AG08395 (cell line): ENCODE measurements at places on chromosomes 3 and 15.

DNA sequence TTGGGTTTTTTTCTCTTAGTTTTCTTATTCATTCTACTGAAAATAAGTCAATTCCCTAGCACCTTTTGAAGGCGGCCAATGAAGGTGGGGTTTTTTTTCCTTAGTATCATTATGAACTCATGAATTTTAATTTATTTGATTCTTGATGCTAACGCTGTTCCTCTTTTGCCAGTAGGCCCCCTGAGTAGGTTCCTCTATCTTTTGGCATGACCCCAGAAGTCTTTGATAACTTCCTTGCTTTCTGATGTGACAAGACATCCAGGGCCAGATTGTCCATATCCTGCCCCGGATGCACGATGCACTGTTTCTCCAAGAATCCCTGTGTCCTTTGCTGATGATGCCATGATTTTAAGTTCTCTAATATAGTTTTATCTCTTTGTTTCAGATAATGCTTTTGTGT, 20.6 kb downstream of the LRRK1 start:
- DNase-seq: no peak

GRCh38 chr15:69686626-69687025, 234.0 kb downstream of the RPLP1 start:
- no peak for DNase-seq

- no peak for DNase-seq
Observed at GRCh38 chr3:64675687-64676247, 12.0 kb downstream of the ADAMTS9 start.

GRCh38 chr3:16066975-16067374, 107.5 kb upstream of the GALNT15 start:
- DNase-seq: peak; percentile 50

DNA sequence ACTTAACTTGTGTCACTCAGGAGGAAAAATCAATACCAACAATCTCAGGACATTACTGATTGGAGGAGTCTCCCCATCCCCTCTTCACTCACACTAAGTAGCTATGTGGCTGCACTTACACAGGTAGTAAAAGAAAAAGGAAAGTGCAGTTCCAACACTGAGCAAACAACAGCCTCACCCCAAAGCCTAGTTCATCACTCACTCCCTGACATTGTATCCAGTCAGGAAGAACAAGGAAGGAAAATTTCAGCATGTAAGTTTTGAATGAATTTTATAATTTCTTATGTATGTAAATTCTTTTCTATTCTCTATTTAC, 273.4 kb downstream of the IGSF11 start:
- DNase-seq: no peak

GRCh38 chr15:39244776-39245175, 336.1 kb upstream of the THBS1 start:
- DNase-seq: no peak

DNA sequence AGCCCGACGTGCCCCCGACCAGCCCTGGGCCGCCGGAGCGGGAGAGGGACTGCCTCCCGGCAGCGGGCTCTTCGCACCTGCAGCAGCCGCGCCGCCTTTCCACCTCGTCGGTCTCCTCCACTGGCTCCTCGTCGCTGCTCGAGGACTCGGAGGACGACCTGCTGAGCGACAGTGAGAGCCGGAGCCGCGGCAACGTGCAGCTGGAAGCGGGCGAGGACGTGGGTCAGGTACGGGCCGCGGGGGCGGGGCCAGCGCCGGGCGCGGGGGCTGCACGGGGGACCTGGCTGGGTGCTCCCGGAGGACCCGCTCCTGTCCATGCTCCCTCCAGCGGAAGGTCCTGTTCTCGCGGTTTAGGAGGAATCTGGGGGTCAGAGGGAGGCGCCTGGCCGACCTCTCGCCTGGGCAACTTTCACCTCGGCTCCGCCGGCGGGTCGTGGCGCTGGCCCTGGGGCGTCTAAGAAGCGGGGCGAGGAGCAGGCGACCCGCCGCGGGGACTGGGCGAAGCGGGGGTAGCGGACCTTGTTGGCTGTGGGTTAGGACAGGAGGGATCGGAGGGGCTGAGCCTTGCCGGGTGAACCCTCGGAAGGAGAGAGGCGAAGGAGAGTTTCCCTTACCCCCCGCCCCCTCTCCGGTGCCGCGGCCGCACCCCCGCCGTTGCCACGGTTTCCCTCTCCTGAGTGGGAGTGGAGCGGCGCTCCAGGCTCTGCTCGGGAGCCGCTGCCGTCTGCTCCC, 682 bp downstream of the ITPKA start:
- DNase-seq: no peak

GRCh38 chr15:66570327-66570726, 4.5 kb upstream of the LCTL start:
- no peak for DNase-seq

- no peak for DNase-seq
Observed at GRCh38 chr15:50879016-50879617, 29.4 kb upstream of the AP4E1 start.

GRCh38 chr15:77620297-77620696, 12.4 kb downstream of the LINGO1 start:
- DNase-seq: no peak

DNA sequence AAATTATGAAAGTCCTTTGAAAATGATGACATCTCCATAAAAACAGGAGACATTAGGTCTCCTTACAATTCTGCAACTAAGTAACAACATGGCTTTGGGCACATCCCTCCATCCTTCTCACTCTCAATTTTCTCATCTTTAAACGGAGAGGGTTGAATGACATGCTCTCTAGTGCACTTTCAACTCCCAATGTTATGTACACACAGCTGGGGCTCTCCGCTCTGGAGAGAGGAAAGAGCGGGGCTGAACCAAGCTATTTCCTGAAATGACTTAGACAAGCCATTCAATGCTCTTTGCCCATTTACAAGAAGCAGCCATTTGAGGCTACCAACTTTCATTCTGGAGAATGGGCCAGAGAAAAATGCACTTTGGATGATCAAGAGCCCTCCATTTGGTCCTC, 144.2 kb upstream of the BNIP2 start:
- DNase-seq: no peak

DNA sequence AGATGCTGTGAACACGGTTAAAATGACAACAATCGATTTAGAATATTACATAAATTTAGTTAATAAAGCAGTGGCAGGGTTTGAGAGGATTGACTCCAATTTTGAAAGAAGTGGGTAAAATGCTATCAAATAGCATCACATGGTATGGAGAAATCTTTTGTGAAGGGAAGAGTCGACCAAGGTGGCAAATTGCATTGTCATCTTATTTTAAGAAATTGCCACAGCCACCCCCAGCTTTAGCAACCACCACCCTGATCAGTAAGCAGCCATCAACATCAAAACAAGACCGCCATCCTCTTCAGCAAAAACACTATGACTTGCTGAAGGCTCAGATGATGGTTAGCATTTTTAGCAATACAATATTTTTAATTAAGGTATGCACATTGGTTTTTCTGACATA, 5.7 kb upstream of the CCR5 start:
- DNase-seq: no peak

- DNase-seq: no peak
Observed at GRCh38 chr3:50530001-50530970, 26.9 kb upstream of the CACNA2D2 start.

DNA sequence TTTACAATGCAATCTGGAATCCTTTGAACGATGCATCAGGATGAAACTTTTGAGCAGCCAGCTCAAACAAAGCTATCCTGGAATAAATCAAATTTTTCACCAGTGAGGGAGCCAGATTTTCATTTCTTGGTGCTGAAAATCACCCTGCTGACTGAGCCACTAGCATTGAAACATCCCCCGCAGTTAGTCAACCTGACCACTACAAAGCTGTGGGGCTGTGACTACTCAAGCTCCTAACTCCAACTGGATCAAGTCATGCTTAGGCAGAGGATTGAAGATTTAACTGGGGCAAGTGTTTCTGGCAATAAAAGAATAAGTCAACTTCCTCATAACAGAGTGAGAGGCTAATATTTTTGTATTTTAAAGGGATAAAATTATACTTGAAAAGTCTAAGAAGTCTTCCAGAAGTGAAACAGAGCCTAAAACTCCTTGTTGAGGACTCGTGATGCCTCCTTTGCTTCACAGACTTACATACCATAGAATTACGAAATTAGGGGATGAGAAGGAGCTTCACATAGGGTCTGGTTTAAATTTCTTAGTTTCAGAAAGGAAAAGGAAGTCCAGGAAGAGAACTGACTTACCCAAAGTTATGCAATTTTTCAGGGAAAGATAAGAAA, 177.8 kb downstream of the SERPINI1 start:
- DNase-seq: peak; percentile 10

DNA sequence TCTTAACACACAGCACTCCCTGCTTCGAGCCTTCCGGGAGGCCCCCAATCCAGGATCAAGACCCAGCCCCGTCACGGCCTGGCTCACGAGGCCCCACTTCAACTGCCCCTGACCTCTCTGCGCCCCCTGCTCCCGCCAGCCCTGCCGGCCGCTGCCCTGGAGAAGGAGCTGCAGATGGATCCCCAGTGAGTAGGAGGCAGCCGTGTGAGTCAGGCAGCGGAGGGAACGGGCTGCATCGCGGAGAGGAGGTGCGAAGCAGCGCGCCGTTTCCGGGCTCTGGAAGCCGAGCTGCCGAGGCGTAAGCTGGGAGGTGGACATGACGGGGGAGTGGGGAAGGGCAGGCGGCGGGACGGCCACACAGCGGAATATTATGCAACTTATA, 133.4 kb downstream of the TPRA1 start:
- peak; percentile 65 for DNase-seq

DNA sequence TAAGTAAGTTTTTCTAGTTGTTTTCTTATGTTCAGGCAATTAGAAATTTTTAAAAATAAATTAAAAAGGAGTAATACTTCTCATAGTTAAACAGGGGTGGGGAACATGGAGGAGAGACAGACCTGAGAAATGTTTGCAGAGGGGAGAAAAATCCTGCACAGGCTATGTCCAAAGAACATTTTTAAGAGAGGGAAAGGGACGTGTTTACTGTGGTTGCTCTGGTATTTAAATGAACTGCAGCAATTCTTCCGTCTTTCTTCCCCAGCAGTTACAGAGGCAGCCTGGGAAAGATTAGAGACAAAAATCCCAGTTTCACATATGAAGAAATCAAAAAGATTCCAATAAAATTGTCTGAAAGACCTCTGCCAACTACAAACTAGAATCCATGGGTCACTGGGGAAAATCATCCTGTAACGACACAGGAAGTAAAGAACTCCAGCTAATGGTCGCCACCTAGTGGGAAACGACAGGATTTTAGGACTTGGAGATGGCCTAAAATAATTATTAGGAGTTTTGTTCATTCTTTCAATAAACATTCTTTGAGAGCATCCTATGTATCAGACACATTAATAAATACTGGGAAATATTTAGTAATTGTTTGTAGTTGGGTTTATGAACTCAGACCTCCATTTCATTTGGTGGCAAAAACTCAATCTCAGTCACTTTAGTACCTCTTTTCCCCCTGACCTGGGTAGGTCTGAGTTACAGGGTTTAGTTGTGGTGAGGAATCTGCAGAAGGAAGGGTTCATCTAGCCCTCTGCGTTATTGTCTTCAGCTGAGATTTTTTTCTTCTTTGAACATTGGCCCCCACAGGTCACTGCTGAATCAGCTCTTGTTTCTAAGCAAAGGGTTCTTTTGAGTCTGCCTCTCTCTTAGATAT, 69.9 kb upstream of the GOLIM4 start:
- peak; percentile 76 for DNase-seq

DNA sequence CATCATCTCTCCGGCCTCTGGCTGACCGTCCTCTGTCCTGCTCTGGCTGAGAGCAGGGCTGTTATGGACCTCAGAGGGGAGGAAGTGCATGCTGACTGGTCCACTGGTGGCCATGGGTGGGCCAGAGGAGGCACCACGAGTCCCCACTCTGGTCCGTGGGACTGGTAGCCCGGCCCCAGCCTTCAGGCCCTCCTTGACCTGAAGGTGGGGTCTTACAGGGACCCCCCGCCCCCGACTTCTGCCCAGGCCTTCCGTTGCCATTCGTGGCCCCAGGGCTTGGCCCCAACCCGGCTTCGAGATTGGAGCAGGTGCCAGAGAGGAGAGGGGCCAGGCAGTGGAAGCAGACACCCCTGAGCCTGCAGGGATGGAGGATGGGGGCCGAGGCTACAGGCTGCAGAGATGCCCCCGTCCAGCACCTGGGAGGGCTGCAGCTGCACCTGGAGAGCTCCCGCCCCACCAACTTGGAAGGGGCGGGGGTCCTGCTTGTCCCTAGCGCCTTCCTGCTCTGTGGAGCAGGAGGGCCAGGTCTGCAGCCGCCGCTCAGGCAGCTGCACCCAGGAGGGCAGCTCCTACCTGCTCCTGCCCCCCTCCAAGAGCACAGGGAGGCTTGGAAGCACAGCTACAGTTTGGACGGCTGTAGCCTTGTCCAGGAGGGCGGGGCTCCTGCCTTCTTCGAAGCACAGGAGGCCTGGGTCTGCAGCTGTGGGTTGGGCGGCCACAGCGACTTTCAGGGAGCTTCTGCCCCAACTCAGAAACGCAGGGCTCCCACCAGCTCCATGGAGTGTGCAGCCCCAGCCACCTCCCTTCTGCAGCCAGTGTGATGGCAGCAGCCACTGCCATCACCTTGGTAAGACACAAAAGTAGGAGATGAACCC, 142.5 kb downstream of the KLF13 start:
- DNase-seq: no peak

DNA sequence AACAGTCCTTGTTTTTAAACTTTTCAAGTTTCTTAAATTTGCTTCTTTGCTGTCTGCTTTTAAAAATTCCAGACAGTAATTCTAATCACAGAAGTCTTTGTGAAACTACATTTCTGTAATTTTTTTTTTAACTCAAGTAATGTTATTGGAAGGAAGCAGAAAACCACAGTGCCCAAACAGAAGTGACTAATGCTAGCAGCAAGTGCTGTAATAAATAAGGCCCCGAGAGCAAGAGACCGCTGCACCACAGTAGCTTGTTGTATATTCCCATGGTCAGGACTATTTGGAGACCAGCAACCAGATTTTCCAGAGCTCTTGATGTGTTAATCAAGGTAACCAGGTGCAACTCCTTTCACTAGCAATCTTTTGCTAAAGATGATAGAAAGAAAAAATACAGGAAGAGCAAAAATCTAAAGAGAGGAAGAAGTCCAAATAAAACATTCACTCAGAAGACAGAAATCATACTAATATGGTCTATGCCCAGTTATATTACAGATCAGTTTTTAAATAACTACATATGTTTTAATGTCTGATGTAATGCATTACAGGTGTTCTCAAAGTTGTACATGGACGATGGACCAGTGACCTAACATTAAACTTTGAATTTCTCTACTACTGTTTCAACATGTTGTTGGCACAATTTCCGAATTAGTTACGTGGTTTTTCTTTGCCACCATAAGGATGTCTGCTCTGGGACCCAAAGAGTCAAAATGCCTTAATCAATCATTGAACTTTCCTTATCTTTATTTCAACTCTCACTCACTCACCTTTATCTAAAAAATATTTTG, 36.4 kb downstream of the WWTR1 start:
- DNase-seq: peak; percentile 78

GRCh38 chr3:152245498-152246170, 23.1 kb upstream of the MBNL1 start:
- no peak for DNase-seq
